ENCODE measurements at places on chromosomes 12 and 14.

GRCh38 chr12:3698218-3698974, 54.5 kb downstream of the CRACR2A start:
- DNase-seq, result no peak

DNA sequence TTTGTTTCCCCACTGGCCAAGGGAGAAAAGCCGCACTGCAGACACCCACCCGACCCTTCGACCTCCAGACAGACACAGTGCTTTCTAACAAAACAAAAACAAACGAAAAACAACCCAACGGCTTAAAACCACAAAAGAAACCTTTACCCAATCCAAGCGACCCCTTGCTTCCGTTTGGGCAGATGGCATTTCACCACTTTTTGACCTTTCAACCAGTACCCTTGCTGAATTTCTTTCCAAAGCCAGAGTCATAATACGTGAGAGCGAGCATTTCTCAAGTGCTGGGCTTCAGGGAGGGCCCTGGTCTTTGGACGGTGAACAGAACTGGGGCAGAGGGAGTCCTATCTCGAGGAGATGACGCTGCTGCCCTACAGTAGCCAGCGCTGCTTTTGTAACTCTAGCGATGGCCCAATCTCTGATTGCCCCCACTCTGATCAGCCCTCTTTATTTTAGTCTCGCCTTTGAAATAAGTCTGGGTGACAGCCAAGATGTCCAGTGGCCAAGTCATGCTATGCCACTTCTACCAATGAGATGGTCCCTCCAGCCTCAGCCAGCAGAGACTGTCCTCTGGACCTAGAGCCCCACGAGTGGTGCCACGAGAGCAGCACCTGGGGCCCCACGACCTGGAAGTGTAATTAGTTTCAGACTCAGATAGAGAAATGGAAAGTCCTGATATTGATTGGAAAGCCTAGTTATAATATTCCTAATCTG, 21.9 kb upstream of the ADIPOR2 start:
- no peak for DNase-seq

- DNase-seq, result no peak
Measured at GRCh38 chr14:94037954-94038353, 11.8 kb downstream of the OTUB2 start.

DNA sequence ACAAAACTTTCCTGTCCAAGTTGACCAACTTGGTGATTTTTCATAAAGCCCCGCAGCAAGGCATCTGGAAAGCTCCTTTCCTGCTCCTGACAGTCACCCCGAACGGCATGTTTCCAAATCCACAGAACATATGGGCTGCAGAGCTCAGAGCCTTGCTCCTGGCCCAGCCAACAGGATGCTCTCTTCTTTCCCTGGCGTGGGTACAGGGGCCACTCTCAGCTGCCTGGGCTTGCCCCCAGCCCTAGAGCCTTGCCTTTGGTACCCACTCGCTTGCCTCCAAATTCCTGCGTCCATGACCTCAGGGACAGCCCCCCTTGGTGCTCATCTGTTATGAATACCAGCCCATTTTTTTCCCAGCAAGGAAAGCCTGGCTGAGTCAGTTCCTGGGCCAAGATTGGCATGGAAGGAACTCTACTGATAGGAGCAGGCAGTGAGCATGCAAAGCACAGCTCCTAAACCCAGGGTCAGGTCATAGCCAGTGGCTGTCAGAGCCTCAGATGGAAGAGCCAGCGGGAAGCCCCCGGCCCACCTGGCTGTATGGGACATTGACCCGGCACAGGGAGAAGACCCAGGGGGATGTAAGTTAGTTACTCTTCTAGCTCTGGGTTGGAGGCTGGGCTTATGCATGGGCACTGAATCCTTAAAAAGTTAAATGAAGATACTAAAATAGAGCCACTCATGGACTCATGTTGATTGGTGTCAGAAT, 105.3 kb upstream of the RTL1 start:
- DNase-seq, result no peak

- no peak for DNase-seq
Measured at GRCh38 chr12:47068539-47068938, 10.9 kb upstream of the PCED1B start.

- no peak for DNase-seq
Measured at GRCh38 chr14:49857427-49858003, 4.9 kb upstream of the NEMF start.

DNA sequence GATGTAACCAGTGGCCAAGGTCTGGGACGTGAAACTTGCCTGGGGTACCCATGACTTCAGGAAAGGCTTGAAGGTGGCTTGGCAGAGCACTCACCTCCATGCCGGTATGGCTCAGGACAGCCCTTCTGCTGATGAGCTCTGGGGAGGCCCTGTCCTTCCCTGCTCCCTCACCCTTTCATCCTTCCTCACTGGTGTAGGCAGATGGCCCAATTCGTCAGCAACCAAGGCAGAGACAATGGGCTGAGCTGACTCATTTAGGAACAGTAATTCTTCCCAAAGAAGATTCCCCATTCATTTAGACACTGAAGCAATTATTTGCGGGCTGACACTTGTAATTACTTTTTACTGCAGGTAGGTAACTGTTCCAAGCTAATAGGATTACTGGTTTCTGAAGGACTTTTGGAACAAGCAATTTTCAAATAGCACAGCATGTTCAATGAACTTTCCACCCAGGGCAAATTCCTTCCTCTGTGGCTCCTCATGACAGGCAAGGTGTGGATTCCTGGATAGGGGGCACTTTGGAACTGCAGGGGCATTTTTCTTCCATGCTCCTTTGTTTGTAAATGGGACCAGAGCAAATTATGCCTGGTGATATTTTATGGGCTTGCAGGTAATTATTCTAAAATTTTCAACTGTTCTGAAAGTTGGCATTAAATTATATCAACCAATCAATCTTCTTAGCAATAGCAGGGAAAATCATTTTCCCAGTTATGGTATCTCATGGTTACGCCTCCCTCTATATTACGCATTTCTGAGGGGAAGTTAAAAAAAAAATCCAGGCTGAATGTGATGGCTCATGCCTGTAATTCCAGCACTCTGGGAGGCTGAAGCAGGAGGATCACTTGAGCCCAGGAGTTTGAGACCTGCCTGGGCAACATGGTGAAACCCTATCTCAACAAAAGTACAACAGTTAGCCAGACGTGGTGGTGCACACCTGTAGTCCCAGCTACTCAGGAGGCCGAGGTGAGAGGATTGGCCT, 24.1 kb upstream of the NRDE2 start:
- no peak for DNase-seq

DNA sequence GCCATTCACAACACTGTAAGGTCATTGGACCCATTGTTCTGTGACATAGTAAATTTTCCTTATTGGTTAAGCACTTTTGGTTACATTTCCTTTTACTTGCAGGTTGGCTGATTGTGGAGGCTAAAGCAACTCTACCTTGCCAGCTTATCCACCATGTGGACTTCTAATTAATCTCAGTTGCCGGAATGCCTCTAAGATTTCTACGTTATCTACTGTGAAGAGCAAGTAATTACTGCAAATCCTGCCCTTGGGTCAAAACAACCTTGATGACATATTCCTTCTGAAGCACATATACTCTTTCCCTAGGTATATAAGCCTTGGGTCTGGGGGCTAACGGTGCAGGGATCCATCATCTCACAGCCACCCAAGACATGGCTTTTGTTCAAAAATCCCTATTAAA, 19.5 kb upstream of the MORN3 start:
- DNase-seq, result no peak
